ENCODE measurements at places on chromosomes 1 and 21.

DNA sequence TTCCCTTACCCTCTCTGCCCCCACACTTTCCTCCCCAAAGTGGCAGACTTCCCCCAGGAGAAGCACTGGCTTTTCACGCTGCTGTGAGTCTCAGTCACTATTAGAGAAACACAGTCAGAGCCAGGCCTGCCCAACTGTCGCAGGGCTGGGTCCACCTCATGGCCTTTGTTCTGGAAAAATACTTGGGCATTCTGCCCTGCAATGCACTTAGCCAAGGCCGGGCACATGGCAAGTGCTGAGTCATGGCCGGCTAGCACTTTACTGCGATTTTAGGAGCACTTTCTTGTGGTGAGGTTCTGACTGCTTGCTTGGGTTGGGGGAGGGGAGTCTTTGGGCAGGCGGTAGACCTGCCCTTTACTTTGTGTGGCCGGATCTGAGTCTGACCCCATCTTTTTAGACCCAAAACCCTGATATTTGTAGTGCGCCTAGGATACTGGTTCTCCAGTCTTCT is 7.7 kb downstream of the EPHX1 start:
- DNase-seq, result no peak
- H3K4me1 ChIP-seq, result no peaks in the 10 kb centered on the region

- DNase-seq, result no peak
- no peak overlapping the region for H3K4me3 ChIP-seq
- H3K4me1 ChIP-seq, result no peaks in the 10 kb centered on the region
- no peaks in the 10 kb centered on the region for H3K27me3 ChIP-seq
These were observed 29.2 kb downstream of the RNU1-1 start for GRCh38 chr1:16484931-16485330.

DNA sequence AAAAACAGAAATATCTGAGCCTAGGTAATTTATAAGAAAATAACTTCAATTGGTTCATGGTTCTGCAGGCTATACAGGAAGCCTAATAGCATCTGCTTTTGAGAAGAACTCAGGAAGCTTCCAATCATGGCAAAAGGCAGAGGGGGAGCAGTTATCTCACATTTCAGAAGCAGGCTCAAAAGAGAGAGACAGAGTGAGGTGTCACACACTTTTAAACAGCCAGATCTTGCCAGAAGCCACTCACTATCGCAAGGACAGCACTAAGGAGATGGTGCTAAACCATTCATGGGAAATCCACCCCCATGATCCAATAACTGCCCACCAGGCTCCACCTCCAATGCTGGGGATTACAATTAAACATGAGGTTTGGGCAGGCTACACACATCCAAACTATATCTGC is 25.5 kb downstream of the RGS18 start:
- no peaks in the 10 kb centered on the region for H3K4me1 ChIP-seq
- no peaks in the 10 kb centered on the region for H3K27me3 ChIP-seq
- no peak overlapping the region for H3K4me3 ChIP-seq
- DNase-seq, result no peak

DNA sequence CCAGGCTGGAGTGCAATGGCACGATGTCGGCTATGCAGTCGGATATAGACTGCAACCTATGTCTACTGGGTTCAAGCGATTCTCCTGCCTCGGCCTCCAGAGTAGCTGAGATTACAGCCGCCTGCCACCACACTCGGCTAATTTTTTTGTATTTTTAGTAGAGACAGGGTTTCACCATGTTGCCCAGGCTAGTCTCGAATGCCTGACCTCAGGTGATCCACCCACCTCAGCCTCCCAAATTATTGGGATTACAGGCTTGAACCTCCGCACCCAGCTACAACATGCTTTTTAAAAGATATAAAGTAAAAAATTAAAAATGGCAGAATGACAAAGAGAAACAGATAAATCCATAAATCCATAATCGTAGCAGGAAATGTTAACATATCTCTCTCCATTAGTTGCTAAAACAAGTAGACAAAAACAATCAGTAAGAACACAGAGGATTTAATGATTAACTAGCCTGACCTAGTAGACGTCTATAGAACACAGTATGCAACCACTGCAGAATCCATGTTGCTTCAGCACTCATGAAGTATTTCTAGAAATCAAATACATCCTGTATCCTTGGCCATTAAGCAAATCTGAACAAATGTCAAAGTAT is 59.9 kb upstream of the SPOCD1 start:
- no peak overlapping the region for H3K4me3 ChIP-seq
- H3K27me3 ChIP-seq, result no peaks in the 10 kb centered on the region
- H3K27ac ChIP-seq, result no peak overlapping the region
- H3K4me1 ChIP-seq, result peaks cover 19% of the 10 kb centered on the region

GRCh38 chr1:5554111-5554510 is 438.1 kb downstream of the NPHP4 start:
- H3K27me3 ChIP-seq, result no peaks in the 10 kb centered on the region
- H3K4me3 ChIP-seq, result no peak overlapping the region
- H3K27ac ChIP-seq, result no peak overlapping the region
- no peak for DNase-seq

GRCh38 chr1:202167708-202168415 is 7.5 kb upstream of the PTPN7 start:
- DNase-seq, result no peak
- H3K36me3 ChIP-seq, result no peaks in the 10 kb centered on the region
- no peaks in the 10 kb centered on the region for H3K27me3 ChIP-seq
- H3K4me1 ChIP-seq, result peaks cover 35% of the 10 kb centered on the region
- no peak overlapping the region for H3K4me3 ChIP-seq

GRCh38 chr1:8089535-8090228 is 63.6 kb upstream of the ERRFI1 start:
- no peak overlapping the region for H3K27ac ChIP-seq
- H3K4me1 ChIP-seq, result no peaks in the 10 kb centered on the region
- no peak overlapping the region for H3K4me3 ChIP-seq

DNA sequence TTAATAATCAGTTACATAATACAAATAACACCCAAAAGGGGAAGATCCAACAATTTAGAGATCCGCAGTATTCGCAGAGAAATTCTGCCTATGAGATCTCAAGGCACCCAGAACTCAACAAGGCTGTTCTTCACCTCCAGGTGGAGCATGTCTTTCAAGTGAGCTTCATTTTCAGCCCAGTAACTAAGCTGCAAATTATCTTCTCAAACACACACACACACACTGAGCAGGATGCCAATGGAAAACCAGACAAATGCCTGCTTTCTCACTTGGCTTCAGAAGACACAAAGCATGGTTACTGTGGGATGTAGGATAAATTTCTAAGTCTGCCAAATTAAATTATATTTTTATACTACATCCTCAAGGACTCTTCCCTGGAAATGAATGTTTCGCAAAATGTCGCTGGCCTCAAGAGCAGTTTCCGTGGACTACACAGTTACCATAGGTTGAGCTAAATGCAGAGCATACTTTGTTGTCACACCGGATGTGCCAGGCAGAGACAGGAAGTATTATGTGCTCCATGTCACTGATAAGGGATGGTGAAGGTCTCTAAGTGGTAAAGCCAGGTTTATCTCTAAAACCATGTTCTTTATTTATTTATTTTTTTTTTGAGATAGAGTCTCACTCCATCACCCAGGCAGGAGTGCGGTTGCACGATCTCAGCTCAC is 30.3 kb downstream of the UBR4 start:
- peak; percentile 18 for DNase-seq
- H3K36me3 ChIP-seq, result peaks cover 73% of the 10 kb centered on the region
- peaks cover 18% of the 10 kb centered on the region for H3K4me1 ChIP-seq

DNA sequence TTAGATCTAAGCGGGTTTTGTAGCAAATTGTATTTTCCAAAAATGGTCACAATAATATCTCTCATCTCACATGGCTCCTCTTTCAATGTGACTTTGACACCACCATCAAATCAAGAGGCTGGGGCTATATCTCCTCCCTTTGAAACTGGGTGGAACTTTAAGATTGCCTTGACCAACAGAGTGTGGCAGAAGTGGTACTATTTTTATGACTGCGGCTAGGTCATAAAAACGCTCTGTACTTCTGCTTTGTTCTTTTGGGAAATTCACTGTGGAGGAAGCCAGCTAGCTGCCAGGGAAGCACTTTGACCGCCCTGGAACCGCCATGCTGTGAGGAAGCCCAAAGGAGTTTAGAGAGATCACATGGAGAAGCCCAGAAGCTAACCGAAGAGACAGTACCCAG is 50.7 kb upstream of the ACOT11 start:
- no peak for DNase-seq
- no peaks in the 10 kb centered on the region for H3K36me3 ChIP-seq
- no peak overlapping the region for H3K4me3 ChIP-seq
- peaks cover 18% of the 10 kb centered on the region for H3K27me3 ChIP-seq

DNA sequence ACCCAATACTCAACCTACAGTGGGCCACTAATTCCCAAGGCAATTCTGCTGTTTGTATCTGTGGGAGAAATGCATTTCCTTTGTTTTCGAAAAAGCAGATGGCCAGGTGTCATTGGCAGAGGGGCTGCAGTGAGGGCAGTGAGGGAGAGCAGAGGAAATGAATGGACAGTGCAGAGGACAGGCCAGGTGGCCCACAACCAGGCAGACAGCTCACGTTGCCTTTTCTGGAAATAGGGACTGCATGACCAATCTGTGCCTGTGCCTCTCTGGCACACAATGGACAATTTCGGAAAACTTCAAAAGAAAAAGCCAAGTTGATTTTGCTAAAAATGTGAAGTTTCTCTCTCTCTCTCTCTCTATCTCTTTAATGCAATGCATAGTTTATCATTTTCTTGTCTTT is 52.6 kb upstream of the ETS2 start:
- no peak overlapping the region for H3K27ac ChIP-seq
- H3K36me3 ChIP-seq, result no peaks in the 10 kb centered on the region
- DNase-seq, result no peak
- no peak overlapping the region for H3K4me3 ChIP-seq
- H3K4me1 ChIP-seq, result no peaks in the 10 kb centered on the region

- H3K27me3 ChIP-seq, result no peaks in the 10 kb centered on the region
- no peak overlapping the region for H3K4me3 ChIP-seq
- no peak for DNase-seq
- H3K4me1 ChIP-seq, result no peaks in the 10 kb centered on the region
These were observed 28.5 kb upstream of the SLC6A9 start for GRCh38 chr1:44059664-44060355.

DNA sequence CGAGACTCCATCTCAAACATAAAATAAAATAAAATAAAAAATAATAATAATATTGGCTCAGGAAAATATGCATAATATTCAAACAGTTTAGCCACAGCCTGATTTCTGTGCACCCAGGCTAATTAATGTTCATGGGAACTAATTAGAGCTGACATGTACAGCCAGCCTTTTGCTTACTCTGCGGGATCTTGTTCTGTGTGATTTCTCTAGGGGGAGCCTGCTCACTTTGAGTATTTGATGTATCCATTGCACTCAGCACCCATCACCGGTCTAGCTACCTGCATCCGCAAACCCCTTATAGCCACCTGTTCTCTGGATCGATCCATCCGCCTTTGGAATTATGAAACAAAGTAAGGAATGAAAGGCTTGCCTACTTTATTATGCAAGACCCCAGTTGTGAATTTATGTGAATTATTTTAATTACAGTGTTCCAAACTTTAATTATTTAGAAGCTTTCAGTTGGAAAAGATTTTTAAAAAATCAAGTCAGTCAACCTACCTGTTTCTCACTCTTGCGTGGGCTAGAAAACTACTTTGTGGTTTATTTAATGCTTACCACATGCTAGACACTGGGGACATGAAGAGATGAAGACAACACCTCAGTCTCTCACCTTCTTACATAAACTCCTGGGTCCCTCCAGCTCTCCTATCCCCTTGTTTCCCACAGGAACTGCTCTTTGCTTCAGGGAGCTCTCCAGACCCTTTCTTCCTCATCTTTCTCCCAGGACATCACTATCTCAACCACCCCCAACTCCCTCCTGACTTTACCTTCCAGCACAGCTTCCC is 25.4 kb downstream of the CFAP57 start:
- H3K4me3 ChIP-seq, result no peak overlapping the region
- no peaks in the 10 kb centered on the region for H3K36me3 ChIP-seq
- no peak for DNase-seq
- H3K4me1 ChIP-seq, result no peaks in the 10 kb centered on the region
- H3K27me3 ChIP-seq, result no peaks in the 10 kb centered on the region
- H3K27ac ChIP-seq, result no peak overlapping the region

DNA sequence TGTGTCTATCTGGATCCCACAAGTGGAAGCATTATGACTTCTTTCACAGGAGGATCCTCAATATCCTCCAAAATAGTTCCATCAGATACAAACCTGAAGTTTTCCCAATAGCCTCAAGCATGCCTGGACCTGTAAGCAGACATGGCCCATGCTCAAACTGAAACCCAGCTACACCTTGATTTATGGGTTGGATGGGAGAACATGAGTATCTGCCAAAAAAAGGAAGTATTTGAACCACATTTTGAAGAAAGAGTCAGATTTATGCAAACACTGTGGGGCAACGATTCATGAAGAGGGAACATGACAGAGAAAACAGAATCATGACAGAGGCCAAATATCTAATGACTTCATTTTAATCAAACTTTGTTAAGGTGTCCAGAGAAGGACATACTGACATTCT is 351.0 kb upstream of the NFIA start:
- no peaks in the 10 kb centered on the region for H3K4me1 ChIP-seq
- H3K4me3 ChIP-seq, result no peak overlapping the region
- H3K36me3 ChIP-seq, result no peaks in the 10 kb centered on the region
- no peak for DNase-seq
- H3K27me3 ChIP-seq, result no peaks in the 10 kb centered on the region

- H3K36me3 ChIP-seq, result peaks cover 54% of the 10 kb centered on the region
- peaks cover 38% of the 10 kb centered on the region for H3K4me1 ChIP-seq
- H3K27ac ChIP-seq, result no peak overlapping the region
These were observed 37.6 kb downstream of the ARID1A start for GRCh38 chr1:26733392-26733791.

DNA sequence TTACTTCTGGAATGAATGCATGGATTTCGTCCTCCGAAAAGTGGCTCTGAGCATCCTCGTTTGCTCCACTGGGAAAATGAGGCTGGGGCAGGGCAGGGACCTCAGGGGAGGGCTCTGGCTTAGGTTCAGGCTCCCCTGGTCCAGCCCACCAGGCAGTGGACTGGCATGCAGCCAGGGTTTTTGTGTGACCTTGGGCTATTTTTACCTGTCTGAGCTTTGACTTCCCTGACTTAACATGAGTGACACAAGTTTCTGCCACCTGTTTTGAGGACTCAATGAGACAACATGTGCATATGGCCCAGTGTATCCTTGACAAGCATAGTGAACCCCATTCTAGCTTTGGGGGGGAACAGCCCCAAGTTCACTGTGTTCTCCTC is 32.6 kb upstream of the EDN2 start:
- no peak for DNase-seq
- H3K36me3 ChIP-seq, result no peaks in the 10 kb centered on the region
- no peak overlapping the region for H3K27ac ChIP-seq
- no peaks in the 10 kb centered on the region for H3K4me1 ChIP-seq
- no peaks in the 10 kb centered on the region for H3K27me3 ChIP-seq

- DNase-seq, result no peak
- no peaks in the 10 kb centered on the region for H3K27me3 ChIP-seq
- no peak overlapping the region for H3K27ac ChIP-seq
- no peaks in the 10 kb centered on the region for H3K36me3 ChIP-seq
These were observed 106.8 kb downstream of the TOMM20 start for GRCh38 chr1:235021815-235022214.

DNA sequence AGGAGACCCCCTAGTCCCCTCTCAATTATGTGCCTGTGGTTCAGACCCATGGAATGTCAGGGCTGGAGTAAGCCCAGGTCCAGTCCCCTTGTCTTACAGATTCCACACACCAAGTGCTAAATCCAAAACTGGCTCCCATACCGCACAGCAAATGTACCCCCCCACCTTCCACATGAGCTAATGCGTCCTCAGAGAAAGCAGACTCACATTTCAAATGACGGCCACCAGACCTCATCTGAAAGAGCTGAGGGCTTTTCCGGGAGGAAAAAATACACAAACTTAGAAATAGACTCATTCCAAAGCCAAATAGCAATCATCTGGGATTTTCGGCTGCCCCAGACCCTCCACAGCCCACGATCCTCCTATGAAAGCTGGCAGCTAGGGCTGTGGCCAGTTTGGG is 12.8 kb upstream of the CNTN2 start:
- H3K4me1 ChIP-seq, result no peaks in the 10 kb centered on the region
- no peak overlapping the region for H3K27ac ChIP-seq
- H3K4me3 ChIP-seq, result no peak overlapping the region
- no peaks in the 10 kb centered on the region for H3K36me3 ChIP-seq
- H3K27me3 ChIP-seq, result no peaks in the 10 kb centered on the region
